ENCODE measurements at places on chromosomes 2 and 18. TPM values are rescaled to one million over a fixed set of nuclear protein-coding genes. Genes with fewer than 3 reads are reported as not detected.

DNA sequence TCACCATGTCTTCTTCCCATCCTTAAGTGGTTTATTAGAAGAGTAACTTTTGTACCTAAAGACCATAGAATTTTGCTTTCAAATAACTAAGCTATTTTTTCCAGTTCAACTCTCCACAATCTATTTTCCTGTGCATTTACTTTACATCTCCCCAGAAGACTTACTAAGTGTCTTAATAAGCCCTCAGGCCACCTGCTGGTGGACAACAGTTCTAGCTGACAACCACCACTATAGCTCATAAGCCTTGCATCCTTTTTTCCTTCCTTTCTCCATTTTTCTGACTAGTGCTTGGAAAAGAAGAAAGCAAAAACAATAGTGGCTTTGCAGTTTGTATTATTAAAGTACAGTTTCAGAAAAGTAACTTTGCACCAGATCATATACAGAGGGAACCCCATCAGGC lies 149.5 kb upstream of the TMEM200C start:
- DNase-seq, result no peak

DNA sequence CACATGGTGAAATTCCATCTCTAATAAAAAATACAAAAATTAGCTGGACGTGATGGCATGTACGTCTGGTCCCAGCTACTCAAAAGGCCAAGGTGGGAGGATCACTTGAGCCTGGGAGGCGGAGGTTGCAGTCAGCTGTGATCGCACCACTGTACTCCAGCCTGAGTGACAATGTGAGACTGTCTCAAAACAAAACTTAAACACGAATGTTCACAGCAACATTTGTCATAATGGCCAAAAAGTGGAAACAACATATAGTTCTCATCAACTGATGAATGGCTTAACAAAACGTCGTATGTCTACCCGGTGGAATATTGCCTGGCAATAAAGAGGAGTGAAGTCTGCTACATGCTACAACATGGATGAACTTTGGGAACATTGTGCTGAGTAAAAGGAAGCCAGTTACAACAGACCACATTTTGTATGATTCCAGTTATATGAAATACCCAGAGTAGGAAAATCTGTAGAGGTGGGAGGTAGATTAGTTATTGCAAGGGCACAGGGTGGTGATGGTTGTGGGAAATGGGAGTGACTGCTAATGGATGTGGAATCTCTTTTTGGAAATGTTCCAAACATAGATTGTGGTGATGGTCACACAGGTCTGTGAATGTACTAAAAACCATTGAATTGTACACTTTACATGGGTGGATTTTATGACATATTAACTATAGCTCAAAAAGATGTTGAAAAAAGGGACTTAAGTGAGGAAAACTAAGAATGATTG lies 478.2 kb downstream of the PTPRM start:
- no peak for DNase-seq

Gene POMC
- 12.4 TPM for total RNA-seq

DNA sequence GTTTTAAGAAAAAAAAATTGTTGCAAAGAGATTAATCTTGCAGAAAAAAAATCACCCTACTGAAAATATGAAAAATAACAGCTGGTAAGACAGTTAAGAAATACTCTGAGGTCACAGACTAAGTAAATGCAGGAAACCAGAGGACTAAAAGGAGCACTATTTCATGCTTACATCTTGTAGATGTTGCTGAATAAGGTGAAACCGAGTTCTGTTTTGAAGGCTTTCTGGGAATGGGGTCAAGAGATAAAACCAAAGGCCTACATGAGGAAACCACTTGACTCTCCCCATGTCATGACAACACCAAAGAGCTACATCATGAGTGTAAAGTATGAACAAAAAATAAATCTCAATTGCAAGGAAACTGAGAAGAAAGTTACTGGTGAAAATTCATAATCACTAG lies 197.6 kb downstream of the LRP1B start:
- no peak for DNase-seq

- DNase-seq, result peak; percentile 62
Measured at GRCh38 chr18:8705961-8706790, 820 bp downstream of the MTCL1 start.

- no peak for DNase-seq
Measured at GRCh38 chr18:12027046-12027445, 45.7 kb downstream of the IMPA2 start.

Gene RHOB
- 1,532 TPM for total RNA-seq

GRCh38 chr2:23203383-23203782 lies 181.6 kb upstream of the KLHL29 start:
- DNase-seq, result no peak

DNA sequence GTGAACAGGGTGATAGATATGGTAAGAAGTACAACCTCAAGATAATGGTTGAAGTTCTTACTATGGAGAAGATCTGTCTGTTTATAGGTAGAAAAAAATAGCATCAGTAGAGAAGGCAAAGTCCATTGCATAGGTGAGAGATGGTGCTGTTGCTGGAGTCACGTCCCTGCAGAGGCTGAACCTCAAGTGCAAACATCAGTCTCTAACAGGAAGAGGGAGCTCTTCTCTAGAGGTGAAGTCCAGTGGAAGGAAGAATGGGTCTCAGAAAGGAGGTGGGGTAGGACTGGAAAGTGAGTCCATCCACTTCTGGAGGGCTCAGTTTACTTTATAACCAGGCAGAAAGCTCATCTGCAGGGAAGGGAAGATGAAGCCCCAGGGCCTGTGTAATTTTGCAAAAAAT lies 337.7 kb downstream of the MEIS1 start:
- no peak for DNase-seq

- no peak for DNase-seq
Measured at GRCh38 chr2:24618680-24619079, 127.6 kb downstream of the NCOA1 start.

DNA sequence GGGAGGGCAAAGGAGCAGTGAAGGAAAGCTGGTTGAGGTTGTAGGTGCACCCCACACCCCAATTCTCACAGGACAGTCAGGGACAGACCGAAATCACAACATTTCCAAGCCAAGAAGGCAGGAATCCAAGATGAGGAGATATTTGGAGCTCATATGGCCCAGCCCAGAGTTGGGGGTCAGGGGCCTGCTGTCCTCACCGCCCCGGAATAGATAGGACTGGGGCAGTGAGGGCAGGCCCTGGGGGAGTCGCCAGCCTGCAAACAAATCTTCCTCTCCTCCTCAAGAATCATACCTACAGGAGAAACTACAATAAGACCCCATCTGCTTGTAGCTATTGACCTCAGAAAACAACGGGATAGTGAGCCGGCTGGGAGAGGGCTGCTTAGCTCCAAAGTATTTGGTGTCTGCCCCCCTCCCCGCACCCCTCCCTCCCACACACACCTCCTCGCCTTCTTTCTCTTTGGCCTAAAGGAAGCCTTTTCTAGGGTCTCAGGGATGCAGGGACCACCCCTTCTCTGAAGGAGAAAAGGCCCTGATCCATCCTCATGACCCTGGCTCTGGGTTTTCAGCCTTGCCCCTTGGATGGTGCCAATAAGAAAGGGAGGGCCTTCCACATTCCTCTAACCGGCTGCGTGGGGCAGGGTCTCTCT lies 3.8 kb downstream of the EN1 start:
- no peak for DNase-seq

GRCh38 chr2:61620244-61621159 lies 82.3 kb upstream of the XPO1 start:
- DNase-seq, result no peak

Gene SPHKAP
- total RNA-seq, result 0.52 TPM

- no peak for DNase-seq
Measured at GRCh38 chr2:84902526-84902925, 2.9 kb upstream of the TMSB10 start.

GRCh38 chr2:64952511-64953482 lies 36.4 kb upstream of the SLC1A4 start:
- no peak for DNase-seq

- no peak for DNase-seq
Measured at GRCh38 chr2:168130346-168130745, 117.0 kb downstream of the STK39 start.

GRCh38 chr2:121284463-121285449 lies at the start of gene TFCP2L1:
TSS of gene TFCP2L1 (minus strand) at chr2:121285202. CDS start at chr2:121285109, 93 bp downstream.
- DNase-seq, result no peak

DNA sequence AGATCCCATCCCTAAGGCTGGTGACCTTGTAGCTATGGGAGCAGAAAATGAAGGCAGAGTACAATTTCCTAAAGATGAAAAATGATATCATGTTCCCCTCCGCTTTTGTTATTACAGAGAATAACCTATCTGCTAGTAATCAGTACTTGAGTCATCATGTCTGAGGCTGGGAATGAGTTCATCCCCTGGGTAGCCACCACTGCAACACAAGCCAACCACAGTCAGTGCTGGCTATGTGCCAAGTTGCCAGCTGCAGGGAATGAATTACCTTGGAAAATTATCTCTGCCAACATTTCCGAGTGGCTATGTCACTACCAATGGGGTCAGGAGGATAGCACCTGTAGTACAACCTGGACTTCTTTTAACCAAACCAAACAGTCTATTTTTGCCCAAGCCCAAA lies 1094.7 kb upstream of the DDX18 start:
- no peak for DNase-seq

DNA sequence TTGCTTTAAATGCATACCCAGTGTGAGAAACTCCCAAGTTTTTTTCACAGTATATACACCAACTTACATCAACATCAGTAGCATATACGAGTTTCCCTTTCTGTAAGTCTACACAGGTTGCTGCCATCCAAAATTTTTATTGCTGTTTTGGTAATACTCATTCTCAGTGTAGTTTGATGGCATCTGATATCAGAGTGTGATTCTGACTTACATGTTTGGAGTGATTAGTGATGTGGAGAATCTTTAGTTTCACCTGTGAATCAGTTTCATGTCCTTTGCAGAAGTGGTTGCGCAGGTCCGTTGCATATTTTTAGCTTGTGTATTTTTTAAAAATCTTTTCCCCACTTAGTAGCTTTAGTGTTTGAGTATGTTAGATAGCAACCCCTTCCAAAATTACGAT lies 50.1 kb downstream of the CCDC74A start:
- no peak for DNase-seq

Gene HTR2B
- 12.9 TPM for total RNA-seq

GRCh38 chr2:218152172-218152571 lies 14.6 kb downstream of the CXCR1 start:
- DNase-seq, result no peak

GRCh38 chr2:151827564-151828142 lies 568 bp downstream of the ARL5A start:
- no peak for DNase-seq

DNA sequence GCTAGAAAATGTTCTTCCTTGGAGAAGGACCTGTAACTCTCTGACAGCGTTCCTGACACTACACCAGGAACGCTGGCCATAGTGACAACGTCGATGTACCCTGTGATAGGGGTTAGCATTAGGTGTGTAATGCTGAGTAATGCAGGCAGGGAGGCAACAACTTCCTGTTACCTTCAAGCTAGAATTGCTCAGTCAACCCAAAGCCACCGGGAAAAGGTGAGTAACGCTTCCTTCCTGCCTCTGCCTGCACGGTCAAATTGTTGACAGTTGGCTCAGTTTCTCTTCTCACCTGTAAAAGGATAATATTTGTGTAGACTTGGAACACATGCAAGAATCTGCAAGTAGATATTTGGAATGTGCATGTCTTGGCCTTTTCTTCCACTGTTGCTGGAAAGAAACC lies 12.7 kb downstream of the FAM110C start:
- DNase-seq, result no peak

GRCh38 chr18:24659827-24660720 lies 199.6 kb downstream of the HRH4 start:
- peak; percentile 91 for DNase-seq

Gene HNMT
- total RNA-seq, result 23.4 TPM

DNA sequence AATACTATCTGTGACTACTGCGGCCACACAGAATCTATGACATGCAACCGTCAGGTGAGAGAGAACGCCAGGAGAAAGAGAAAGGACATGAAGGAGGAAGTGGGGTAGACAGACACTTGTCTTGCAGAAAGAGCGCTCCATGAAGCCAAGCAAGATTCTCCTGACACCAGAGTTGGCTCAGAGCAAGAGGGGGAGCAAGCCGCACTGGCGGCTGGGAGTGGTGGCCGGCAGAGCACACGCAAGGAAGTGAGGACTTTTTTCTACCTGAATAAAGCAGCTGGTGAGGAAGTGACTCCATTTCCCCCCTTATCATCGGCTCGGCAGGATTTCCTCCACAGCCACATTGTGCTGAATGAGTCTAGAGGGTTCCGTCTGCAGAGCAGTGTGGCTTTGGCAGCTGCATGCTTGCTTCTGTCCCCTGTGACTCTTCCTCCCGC lies 181.6 kb downstream of the BCL2 start:
- no peak for DNase-seq

Gene AFF3
- 48.5 TPM for total RNA-seq

- DNase-seq, result no peak
Measured at GRCh38 chr2:162069267-162069903, 4.6 kb downstream of the DPP4 start.

GRCh38 chr18:62518460-62519375 lies 4.1 kb upstream of the ZCCHC2 start:
- peak; percentile 60 for DNase-seq

- no peak for DNase-seq
Measured at GRCh38 chr18:49412679-49413078, 47.8 kb downstream of the DYM start.

DNA sequence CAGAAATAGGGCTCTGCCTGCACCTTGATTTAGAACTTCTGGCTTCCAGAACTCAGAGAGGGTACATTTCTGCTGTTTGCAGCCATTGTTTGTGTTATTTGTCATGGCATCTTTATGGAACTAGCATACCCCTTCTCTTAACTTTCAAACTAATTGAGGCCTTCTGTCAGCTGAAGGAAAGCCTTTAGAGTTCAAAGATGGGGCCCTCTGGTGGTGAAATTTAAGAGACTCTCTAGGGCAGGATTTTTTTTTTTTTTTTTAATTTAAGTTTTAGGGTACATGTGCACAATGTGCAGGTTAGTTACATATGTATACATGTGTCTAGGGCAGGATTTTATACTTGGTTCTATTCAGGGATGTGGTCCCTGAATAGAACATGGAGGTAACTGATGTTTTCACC lies 260.6 kb upstream of the LINC00305 start:
- DNase-seq, result no peak

Gene PSMA8
- total RNA-seq, result not detected

Gene ERFE
- not detected for total RNA-seq

DNA sequence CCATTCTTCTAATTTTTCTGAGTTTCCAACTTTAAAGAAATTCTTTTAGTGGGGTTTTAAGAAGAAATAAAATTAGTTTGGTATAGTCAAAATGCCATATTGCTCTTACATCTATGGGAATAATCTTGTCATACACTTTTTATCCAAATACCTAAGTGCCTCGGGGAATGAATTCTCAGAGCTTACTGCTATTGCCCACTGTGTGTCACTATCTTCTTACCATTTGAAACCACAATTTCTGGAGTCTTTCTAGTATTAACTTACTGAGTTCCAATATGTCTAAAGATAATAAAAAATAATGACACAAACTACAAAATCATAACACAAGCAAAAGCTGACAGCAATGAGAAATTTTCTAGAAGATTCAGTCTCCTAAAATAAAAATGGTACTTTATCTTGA lies 23.7 kb upstream of the DNAH6 start:
- DNase-seq, result no peak

Gene EMILIN2
- total RNA-seq, result 24.2 TPM

Gene NCKAP1
- 281 TPM for total RNA-seq

Gene FER1L5
- not detected for total RNA-seq

- no peak for DNase-seq
Measured at GRCh38 chr2:39664232-39664887, 1.4 kb upstream of the TMEM178A start.

DNA sequence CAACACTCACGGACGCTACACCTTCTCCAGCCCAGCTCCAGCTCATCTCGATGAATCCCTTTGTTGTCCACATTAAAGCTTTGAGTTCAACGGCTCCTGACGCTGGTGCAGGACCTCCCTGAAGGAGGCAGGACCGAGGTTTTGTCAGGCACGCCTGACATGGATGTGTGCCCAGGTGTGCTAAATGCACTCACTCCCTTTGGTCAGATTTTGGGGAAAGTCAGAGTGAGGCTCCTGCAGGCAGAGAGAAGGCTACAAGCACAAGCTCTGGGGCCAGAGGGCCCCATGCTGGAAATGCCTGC lies 78.6 kb downstream of the NDUFA10 start:
- DNase-seq, result no peak
